ENCODE measurements at places on chromosomes 4 and X.

DNA sequence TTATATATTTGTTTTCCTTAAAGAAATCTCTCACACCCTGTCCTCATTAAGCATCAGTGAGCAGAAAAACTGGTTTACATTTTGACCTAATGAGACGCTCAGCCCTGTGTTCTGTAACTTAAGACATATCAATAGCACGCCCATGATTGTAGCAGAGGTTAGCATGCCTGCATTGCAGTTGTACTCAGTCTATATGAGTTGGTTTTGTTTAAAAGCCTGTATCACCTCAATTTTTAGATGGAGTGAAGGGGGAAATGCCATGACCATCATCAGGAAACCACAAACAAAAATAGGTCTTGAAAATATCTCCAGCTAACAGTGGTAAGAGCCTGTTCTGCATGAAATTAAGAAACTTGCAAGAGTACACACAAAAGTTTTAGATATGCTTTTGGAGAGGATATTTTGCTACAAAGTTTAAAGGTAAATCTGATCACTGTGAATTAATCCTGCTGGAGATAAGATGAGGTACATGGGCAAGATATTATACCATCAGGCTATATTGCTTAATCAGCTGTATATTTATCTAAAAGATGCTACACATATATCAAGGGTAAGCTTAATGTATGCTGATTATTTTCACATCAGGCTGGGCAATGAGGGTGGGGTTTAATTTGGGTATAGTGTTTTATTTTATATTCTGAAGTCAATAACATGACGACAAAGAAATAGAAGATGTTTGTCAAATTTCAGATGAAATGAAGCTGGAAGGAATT is 13.1 kb upstream of the COQ2 start:
- DNase-seq: no peak

GRCh38 chrX:57772637-57773036 is 92.6 kb upstream of the NLRP2B start:
- no peak for DNase-seq

- DNase-seq: no peak
Measured at GRCh38 chr4:170743633-170744032, 653.9 kb upstream of the AADAT start.

- no peak for DNase-seq
Measured at GRCh38 chrX:3271183-3271833, 75.1 kb downstream of the MXRA5 start.

GRCh38 chr4:183158062-183158461 is 59.0 kb downstream of the WWC2 start:
- peak; percentile 86 for DNase-seq

DNA sequence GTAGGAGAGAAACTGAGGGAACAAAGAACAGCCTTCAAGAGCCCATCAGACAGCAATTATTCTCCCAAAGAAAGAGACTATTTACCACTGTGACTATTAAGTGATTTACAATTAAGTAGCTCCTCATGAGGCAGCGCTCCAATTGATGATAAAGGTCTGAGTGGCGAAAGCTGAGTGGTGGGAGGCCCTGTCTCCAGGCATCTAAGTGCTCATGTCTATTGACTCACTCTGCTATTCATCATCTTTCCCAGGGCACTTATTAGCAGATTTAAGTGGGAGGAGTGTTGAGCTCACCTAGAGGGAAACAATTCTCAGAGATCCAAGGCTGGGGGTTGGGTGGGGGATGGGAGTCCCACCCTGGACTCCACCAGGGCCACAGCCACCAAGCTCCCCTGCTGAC is 23.3 kb downstream of the AMER1 start:
- no peak for DNase-seq

DNA sequence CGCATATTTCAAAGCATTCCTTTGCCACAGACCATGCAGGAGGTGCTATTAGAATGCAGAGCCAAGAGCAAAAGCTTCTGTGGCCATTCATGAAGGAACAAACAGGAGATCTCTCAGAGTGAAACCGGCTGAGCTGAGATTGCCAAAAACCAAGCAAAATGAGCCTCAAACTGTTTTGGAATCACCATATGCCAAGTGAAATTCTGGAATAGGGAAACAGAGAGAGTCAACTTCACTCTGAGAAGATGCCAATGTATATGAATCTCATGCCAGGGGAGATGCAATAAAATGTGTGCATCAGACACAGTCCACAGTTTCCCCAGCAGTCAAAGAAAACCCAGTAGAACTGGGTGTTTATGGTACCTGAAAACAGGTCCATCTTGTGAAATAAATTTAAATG is 42.3 kb downstream of the SRPX start:
- no peak for DNase-seq

DNA sequence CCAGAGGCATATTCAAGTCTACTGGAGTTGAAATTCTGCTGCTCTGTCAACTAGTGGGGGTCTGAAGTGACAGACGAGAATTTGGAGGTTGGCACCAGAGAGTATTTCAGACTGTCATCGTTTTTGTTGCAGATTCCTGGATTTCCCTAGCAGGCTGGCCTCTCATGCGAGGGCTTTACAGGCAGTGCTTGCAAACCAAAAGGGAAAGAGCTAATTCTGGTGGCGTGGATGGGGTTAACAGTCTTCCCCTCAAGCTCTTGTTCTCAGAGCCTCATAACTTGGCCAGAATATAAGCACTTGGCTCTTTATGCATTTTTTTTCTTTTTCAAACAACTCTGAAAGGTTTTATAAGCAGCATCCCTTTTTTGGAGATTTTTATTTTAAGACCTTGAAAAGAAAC is at the start of gene SPARCL1:
SPARCL1 (minus strand) TSS at position 190 of the 400 bp plus-strand sequence. CDS start 29,802 bp downstream, outside the sequence.
- no peak for DNase-seq

DNA sequence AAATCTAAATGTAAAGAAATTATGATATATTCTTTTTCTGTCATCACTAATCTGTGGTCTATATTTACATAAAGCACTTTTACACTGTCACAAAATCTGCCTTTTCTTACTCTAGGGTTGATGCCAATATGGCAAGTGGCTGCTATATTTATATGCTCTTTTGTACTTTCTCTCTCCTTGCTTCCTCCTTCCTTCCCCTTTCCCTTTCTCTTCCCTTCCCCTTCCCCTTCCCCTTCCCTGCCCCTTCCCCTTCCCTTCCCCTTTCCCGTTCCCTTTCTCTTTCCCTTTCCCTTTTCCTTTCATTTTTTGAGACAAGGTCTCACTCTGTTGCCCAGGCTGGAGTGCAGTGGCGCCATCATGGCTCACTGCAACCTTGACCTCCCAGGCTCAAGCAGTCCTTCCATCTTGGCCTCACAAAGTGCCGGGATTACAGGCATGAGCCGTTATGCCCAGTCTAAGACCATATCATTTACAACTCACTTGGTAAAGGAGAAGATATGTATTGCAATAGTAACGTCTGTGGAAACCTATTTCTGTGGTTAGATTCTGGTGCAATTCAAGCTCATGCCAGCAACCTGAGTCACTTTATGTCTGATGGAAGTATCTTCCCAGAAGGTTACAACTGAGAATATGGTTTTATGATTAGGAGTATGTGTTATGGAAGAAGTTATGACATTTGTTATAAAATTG is 13.9 kb upstream of the PLAC8 start:
- peak; percentile 80 for DNase-seq

DNA sequence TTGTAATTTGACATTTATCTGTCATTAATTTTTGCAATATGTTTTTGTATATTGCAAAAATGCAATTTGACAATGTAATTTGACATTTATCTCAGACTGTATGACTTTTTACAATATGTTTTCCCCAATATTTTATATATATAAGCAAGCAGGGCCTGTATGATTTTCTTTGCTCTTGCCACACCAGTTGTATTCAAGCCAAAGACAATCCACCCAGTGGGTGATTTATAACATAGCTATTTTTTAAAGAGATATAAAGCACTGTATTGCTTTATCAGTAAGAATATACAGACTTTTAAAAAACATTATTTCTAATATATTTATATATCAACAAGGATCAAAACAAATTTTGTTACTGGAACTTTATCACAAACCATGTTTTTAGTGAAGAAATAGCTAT is 47.3 kb downstream of the SLIT2 start:
- no peak for DNase-seq

GRCh38 chr4:3241898-3242524 is 6.9 kb upstream of the MSANTD1 start:
- DNase-seq: peak; percentile 31

DNA sequence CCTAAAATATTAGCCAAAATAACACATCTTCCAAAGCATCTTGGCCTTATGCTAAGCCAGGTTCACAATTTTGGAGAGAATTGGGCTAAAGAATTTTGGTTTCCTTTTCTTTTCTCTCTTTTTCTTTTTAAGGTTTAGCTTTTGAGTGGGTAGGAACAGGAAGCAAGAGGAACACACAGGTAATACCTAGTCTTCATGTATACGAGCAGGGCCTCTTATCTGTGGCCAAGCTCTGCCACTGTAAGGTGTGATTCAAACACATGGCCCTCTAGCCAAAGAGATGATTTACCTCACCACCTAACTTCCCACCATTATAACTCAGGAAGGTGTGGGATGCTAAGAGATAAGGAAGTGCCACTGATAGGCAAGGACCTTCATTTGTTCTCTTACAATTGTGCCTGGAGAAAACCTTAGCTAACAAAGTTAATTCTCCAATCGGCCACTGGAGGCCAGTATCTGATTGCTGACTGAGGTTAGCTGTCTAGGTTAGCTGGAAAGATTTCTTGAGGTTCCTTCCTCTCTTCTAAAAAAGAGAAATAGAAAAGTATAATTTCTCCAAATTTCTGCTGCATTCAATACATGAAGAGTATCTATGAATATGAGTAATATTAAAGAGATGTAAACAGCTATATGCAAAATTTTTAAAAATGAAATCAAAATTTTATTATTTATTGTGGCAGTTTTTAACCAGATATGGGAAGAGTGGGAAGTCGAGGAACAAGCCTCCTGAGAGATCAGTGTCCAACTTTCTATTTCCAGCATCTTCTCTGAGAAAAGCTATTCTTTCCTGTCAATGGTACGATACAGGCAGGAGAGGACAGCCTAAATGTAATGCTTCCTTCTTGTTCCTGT is 30.1 kb upstream of the BBS7 start:
- DNase-seq: peak; percentile 37

DNA sequence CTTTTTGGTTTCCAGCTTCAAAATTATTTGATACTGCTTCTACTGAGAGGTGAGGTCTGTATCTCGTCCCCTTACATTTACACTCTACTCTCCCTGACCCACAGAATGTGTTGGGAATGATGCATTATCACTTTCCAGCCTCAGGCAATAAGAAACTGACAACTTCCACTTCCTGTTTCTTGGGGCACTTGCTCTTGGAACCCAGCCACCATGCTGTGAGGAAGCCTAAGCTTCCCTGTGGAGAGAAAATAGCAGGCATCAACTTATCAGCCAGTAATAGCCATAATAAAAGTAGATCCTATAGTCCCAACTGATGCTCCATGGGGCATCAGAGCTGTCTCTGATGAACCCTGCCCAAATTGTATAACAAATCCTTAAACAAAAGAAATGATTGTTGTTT is 32.6 kb downstream of the RELL1 start:
- no peak for DNase-seq

DNA sequence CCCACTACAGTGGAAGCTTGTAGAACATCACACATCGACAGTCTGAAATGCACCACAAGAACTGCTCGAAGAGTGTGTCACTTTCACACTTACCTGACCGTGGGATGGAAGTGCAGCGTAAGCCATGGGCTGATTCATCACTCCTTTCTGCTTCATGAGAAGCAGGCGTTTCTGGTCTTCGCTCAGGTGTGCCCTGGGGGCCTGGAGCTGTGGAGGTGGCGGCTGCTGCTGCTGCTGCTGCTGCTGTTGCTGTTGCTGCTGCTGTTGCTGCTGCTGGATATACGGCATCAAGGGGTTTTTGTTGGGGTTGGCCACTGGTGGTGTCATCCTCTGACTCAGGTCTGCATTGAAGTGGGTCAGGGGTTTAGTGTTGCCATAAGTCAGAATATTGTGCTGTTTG is 223.6 kb downstream of the MGST2 start:
- DNase-seq: no peak

Data from fibroblast of skin of left quadriceps (primary cell).